ENCODE measurements at places on chromosomes 4 and X.

DNA sequence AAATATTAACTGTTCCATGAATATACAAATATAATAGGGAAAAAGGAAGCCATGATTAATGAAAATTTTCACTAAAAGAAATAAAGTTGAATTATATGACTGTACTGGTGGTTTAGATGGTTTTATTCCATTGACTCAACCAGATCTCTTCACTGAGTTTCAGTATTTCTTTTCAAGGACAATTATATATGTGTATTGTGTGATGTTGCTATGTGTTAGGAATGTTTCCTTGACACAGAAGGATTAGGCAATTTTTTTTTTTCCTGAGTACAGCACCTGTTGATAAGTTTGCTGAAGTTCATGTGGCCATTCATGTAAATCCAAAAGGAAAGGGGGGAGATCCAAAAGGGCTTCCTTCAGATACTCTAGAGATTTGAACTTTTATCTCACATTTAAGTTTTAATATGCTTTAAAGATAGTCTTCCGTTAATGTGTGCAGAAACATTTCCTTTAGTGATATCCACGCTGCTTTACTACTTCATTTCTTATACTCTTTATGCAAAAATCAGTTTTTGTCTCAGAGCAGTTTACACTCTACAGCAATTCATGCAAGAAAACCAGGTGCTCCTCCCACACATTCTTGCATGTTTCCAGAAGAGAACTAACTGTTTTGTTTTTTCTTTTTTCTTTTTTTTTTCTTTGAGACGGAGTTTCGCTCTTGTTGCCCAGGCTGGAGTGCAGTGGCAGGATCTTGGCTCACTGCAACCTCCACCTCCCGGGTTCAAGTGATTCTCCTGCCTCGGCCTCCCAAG lies 249.1 kb downstream of the RPA4 start:
- DNase-seq = no peak

DNA sequence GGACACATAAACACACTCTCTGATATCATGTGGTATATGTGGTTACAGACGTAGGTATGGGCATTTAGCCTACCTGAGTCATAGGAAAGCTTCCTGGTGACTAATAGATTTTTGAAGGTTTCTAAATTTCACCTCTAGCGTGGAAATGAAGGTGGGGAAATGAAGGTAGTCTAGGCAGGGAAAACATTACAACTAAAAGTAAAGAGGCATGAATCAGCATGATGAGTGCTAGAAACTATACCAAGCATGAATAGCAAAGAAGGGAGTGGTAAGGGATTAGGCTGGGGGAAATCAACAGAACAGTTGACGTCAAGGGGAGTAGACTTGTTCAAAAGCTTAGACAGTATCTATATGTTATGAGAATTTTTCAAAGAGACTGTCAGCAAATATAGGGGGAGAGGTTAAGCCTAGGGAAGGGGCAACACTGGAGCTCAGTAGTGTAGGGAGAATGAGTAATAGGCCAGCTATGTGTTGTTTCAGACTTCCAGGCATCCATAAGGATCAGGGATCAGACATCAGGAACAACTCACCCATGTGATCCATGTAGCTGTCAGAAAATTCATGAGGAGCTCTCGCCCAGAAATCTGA lies 279.3 kb upstream of the DIPK2B start:
- DNase-seq = no peak

- no peak for DNase-seq
Observed at GRCh38 chr4:38368613-38369012, 295.4 kb upstream of the KLF3 start.

GRCh38 chr4:177441061-177441802 lies 1.0 kb downstream of the AGA start:
- no peak for DNase-seq

DNA sequence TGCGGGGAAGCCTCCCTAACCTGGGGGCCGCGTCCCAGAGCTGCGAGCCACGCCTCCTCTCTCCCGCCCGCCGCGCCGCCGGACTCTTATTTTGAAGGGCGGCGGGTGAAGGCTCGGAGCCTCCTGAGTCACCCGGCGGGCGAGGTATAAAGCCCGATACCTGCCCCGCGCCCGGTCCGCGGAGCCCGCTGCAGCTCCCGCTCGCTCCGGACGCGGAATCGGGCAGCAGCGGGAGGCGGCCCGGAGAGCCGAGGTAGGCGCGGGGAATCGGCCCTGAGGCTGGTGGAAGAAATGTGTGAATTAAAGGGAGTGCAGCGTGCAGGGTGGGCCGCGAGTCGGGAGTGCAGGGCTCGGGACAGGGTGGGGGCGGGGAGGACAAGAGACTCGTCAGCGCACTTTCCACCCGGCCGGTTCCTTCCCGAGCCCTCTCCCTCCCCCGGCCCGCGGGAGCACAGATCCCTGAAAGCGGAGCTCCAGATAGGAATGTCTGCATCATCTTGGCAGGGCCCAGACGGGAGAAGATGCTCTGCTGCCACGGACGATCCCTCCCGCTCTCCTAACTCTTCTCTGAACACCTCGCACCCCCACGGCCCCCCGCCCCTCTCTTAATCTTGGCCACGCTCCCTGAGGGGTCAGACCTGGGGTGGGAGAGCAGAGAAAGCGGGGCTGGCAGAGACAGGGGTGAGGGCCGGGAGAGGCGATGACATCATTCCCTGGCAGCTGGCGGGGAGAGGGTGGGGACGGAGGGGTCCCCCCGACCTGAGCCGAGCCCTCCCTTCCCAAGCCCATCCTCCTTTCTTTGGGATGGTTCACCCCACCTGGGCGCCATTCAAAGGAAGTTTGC lies 177.9 kb downstream of the CBR4 start:
- DNase-seq = peak; percentile 52

DNA sequence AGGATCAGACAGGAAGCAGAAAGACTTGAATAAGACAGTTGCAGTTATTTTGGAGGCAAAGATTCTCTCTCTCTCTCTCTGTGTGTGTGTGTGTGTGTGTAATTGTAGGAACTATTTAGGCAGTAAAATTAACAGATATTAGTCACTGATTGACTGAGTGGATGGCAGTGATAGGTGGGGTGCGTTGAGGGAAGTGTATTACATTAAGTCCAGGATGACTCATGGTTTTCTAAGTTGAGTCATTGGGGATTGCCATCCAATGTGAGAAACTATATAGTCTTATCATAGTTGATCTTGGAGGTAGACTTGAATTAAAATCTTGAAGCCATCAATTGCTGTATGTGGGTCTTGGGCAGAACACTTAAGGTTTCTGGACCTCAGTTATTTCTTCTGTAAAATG lies 75.4 kb downstream of the AR start:
- DNase-seq = no peak

GRCh38 chr4:21009956-21010355 lies 309.7 kb downstream of the PACRGL start:
- no peak for DNase-seq

DNA sequence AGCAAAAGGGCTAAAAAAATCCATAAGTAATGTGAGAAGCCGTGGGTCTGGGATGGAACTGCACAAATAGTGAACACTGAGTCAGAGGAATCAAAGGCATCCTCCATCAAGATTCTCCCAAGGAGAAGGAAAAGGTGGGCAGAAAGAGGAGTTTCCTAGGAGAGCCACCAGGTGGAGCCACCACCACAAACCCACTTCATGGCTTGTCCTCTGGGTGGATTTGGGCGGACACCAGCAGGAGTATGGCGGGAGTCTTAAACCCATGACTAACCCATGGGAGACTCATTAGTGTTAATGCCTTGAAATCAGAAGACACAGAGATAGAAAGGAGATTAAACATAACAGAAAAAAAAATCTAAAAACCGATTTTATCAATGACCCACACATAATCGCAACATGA lies 147.7 kb downstream of the SH3KBP1 start:
- DNase-seq = peak; percentile 1

DNA sequence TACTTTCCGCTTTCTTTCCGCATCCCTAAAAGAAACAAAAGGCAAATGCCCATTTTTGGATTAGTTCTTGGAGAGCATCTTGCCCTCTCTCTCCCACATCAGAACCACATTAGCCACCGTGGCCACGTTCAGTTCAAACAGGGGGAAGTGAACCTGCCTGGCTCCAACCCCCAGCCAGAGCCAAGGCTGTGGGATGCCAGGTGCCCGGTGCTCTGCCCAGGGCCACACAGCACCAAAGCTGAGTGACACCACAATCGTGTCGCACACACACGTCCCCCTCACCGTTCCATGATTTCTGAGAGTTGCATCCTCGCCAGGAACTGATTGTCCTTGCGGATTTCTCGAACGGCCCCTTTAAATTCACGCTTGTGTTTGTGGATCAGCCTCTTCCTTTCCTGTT lies 24.3 kb downstream of the NOP14 start:
- DNase-seq = no peak

DNA sequence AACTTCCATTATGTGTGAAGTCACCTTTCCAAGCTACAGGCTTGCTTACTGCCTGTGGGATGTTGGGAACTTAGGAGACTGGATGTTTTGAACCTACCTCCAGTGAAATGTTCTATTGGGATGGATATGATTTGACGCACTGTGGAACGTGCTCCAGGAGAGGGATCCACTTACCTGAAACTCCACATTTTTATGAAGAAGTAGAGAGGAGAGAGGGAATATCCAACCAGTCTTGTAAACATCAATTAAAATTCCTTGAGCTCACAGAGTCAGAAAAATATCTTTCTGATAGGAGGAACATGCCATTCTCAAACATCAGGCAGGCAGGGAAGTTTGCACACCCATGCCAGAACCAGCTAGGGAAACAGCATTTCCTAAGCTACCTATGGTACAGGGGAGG lies 91.1 kb upstream of the MAOA start:
- DNase-seq = no peak

DNA sequence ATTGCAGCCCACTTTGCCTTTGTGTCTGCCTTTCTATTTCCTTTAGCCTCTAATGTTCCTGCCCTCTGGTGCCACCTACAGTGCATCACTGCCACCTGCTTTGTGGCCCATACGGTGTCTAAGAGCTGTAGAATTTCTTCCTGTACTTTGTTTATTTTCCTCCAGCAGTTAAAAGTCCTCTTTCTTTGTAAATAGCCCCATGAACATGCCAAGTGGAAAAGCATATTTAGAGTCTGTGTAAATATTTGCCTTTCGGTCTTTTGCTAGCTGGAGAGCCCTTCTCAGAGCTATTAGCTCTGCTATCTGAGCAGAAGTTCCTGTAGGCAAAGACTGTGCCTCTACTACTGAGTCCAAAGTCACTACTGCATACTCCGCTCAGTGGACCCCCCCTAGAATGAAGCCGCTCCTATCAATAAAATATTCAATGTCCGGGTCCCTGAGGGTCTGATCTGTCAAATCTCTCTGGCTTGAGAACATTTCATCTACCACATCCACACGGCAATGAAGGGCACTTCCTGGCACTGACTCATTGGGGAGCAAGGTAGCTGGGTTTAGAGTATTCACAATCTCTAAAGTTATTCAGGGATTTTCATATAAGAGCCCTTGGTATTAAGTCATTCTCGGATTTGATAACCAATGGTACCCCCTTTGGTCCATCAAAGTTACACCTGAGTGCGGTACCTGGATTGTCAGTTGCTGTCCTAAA lies 36.3 kb downstream of the SULT1E1 start:
- peak; percentile 63 for DNase-seq

GRCh38 chrX:50697691-50698090 lies 116.3 kb downstream of the SHROOM4 start:
- no peak for DNase-seq

DNA sequence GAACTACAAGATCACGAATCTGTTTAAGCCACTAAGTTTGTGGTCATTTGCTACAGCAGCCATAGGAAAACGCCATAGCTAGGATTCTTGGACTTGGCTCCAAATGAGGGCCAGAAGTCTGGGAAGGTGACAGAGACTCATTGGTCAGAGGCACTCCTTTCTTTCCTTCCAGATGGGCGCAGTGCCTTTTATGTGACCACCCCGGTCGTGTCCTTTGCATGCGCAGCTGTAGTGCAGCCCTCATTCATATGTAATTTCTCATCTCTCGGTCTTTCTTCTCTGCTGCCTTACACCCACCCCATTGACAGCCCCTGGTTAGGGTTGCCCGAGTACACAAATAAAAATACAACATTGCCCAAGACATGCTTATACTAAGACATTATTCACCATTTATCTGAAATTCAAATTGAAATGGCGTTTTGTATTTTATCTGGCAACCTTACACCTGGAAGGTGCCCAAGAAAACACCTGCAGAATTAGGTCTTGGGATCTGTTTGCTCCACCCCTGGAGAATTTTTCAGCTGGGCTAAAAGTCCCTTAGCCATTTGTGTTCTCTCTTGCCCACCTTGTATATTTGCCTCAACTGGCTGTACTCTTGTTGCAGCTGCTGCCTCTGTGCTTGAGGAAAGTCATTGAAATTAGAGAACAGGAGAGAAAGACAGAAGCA lies 21.9 kb downstream of the CCKAR start:
- DNase-seq = no peak

GRCh38 chrX:13287816-13288215 lies 32.0 kb downstream of the ATXN3L start:
- DNase-seq = no peak

Data from NCI-H1436 (cell line).